ENCODE measurements at places on chromosomes 1 and 21. TPM values are rescaled to one million over a fixed set of nuclear protein-coding genes. Genes with fewer than 3 reads are reported as not detected.

GRCh38 chr1:198437332-198437731, 103.1 kb downstream of the ATP6V1G3 start:
- no peak for DNase-seq

TFF3 gene
- polyA plus RNA-seq, result 1.7 TPM

PTPRF gene
- polyA plus RNA-seq, result 29.2 TPM

ADGRL2 gene
- polyA plus RNA-seq, result 75.7 TPM

FNDC5 gene
- 209 TPM for polyA plus RNA-seq

LRRC53 gene
- polyA plus RNA-seq, result not detected

Data from hindlimb muscle (tissue), 1 donor.